Mammary microvascular endothelial cell (primary cell): ENCODE measurements at places on chromosomes 11 and 22. TPM values are rescaled to one million over a fixed set of nuclear protein-coding genes. Genes with fewer than 3 reads are reported as not detected.

Gene C1QTNF5
- total RNA-seq = 82.2 and 90.1 TPM in 2 replicates

Gene SLC22A9
- total RNA-seq = not detected in 2 replicates

Gene KCNJ11
- 0.30 and 0.67 TPM in 2 replicates for total RNA-seq

Gene OR2AT4
- not detected in 2 replicates for total RNA-seq

Gene SOX6
- under 0.01 and 1.1 TPM in 2 replicates for total RNA-seq

Gene OR51A2
- total RNA-seq = not detected in 2 replicates

Gene OR5AK2
- not detected in 2 replicates for total RNA-seq

Gene ARAP1
- total RNA-seq = 65.5 and 73.3 TPM in 2 replicates

Gene PYGM
- 0.25 TPM in 1 of 2 replicates, not detected in the other for total RNA-seq

Gene RAB36
- total RNA-seq = 0.73 and 1.3 TPM in 2 replicates

Gene FZD4
- total RNA-seq = 140 and 151 TPM in 2 replicates

Gene APOA1
- not detected in 2 replicates for total RNA-seq

Gene PATE2
- 1.3 TPM in 1 of 2 replicates, not detected in the other for total RNA-seq

Gene GALNT18
- total RNA-seq = 26.4 and 27.9 TPM in 2 replicates

Gene BCO2
- total RNA-seq = 0.40 and 0.44 TPM in 2 replicates

Gene ALX4
- not detected in 2 replicates for total RNA-seq

Gene CCDC89
- total RNA-seq = 0.10 and 0.13 TPM in 2 replicates

Gene SH3BP1
- total RNA-seq = 0.59 and 0.93 TPM in 2 replicates
